ENCODE measurements at places on chromosomes 2 and 18.

GRCh38 chr18:79856119-79857007, 58.6 kb downstream of the KCNG2 start:
- no peak for DNase-seq

DNA sequence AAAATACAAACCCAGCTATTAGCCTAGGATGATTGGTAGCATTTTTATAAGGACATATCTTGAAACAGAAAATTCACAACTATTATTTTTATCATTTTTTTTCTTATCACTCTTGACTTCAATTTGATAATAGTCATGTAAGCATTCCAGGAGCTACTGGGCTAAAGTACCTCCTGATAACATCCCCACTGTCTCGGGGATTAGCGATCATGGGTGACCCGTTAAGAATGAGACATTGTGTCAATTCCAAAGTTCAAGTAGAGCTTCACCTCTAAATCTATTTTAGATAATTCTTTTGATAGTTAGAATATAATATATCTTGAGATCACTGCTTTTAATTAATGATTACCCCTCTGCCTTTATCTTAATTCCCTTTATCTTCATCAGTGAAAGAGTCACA, 1204.5 kb upstream of the CHAC2 start:
- no peak for DNase-seq

- DNase-seq = no peak
These were observed 3.1 kb downstream of the B3GNT7 start for GRCh38 chr2:231398585-231398984.

GRCh38 chr18:50142441-50143120, 52.4 kb downstream of the MYO5B start:
- no peak for DNase-seq

- no peak for DNase-seq
These were observed 111.4 kb downstream of the ANTXR1 start for GRCh38 chr2:69124343-69124742.

DNA sequence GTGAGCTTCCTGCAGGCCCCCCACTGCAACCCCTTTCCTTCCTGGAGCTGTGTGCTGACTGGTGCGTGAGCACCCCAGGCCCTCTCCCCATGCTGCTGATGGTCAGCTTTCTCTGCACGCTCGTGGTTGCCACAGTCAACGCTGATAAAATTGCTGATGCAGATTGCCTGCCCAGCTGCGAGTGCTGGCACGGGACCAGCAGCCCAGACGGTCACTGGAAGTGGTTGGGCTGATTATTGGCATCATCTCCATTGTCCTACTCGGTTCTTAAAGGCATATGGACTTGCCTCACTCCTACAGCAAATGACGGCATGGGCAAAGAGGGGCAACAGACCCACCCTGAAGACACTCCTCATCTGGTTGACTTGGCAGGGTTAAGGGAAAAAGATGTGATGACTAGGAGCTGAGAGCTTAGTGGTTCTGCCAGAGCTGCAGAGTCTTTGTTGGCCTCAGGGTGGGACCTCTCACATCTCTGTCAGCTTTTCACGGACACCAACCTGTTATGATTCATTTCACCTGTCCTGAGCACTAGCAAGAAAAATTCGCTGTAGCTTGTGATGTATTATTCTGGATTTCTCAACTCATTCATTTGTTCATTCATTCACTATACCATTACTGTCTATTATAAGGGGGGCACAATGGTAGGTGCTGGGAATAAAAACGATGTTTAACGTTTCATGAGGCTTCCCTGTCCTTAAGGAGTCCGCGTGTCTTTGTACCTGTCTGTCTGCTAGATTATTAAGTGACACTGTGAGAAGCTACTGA, 38.4 kb downstream of the PAX8 start:
- DNase-seq = peak; percentile 29

GRCh38 chr18:38690626-38691025, 1125.0 kb upstream of the CELF4 start:
- DNase-seq = no peak

GRCh38 chr2:65098741-65099140, 31.2 kb downstream of the RAB1A start:
- no peak for DNase-seq

DNA sequence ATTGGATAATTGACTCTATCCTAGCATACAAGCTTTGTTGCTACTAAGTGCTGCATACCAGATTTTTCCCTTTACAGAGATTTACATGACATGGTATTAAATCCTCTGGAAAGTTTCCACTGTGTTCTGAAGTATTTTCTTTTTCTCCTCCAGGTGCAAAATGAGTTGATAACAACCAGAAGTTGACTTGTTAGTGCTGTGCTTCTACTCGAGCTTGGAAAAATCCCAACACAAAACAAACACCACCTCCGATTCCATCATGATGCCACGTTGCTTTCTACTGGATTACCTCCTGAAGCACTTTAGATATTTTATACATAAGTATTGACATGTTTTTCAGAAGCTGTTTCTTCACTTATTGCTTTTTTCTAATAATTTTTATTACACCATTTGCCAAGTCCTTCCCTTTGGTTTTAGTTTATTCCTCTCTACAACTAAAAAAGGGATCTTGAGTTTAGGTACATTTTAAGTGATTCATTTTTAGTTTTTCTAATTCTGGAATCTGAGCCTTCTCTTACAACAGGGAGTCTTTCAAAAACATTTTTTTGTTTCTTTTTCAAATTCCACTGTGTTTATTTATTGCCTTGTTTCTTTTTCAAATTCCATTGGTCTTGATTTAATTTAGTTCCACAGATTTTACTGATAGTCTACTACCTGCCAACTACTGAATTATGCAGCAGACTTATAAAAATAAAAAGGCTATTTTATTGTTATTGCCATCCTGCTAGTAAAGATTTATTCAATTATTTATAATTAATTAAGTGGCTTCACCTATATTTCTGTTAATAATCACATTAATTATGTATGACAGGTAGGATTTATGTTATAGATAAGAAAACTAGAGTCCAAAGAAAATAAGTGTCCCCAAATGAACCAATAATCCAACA, 143.4 kb downstream of the PPP1R1C start:
- no peak for DNase-seq

DNA sequence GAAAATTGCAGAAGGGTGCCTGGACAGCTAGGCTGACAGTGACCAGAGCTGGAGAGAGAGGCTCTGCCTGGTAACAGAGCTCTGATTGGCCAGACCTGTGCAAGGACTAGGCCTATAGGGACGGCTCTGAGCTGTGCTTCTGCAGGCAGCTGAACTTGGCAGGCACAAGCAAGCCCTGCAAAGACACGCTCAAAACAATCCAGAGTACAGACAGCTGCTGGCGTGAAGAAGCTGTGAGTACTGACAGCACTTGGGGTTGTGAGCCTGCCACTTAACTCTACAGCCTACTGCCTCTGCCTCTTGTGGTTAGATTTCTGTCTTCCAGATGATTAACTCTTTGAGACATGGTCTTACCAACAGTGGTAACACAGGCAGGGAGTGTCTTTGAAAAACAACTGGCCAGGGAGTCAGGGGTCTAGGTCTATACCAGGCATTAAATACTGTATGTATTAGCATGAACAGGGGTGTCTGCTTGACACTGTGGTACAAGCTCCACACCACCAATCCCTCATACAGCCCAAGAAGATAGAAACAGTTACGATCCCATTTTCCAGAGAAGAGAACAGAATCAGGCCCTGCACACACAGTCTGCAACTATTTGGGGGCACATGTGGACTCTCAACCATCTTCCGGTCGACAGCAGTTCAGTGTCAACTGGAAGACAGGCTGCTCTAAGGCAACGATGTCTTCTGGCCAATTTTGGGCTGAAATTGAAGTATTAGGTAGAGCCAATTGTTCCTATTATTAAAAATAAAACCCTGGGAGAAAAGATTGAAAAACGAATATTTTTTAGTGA, 568.4 kb downstream of the TNS1 start:
- DNase-seq = peak; percentile 43

- no peak for DNase-seq
These were observed 45.0 kb upstream of the CYTIP start for GRCh38 chr2:157488877-157489276.

DNA sequence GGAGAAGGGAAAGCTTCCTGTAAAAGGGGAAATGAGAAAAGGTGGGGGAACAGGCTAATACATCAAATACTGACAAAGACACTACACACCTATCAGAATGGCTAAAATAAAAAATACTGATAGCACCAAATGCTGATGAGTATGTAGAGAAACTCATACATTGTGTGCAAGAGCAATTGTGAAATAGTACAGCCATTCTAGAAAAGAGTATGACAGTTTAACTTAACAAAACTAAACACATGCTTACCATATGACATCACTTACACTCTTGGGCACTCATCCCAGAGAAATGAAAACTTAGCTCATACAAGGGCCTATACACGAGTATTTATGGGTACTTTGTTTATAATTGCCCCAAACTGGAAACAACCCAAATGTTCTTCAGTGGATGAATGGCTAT, 53.4 kb downstream of the ZNF638 start:
- DNase-seq = no peak

- DNase-seq = no peak
These were observed 6.3 kb downstream of the SNORC start for GRCh38 chr2:232876161-232876977.

GRCh38 chr2:164504253-164504652, 117.0 kb downstream of the GRB14 start:
- DNase-seq = no peak

DNA sequence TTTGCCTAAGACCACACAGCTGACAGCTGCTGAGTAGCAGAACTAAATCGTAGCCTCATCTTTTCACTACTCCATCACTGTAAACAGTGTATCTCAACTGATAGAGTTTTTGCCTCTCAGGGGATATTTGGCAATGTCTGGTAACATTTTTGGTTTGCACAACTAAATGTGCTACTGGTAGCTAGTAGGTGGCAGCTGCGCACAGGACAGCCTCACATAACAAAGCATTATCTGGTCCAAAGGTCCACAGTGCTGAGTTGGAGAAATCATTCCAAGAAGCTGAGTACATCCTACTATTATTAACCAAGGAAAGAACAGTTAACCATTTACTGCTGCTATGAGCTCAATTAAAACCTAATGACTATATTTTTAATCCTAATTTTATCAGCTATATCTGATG, 6.1 kb upstream of the CCDC102B start:
- DNase-seq = no peak

DNA sequence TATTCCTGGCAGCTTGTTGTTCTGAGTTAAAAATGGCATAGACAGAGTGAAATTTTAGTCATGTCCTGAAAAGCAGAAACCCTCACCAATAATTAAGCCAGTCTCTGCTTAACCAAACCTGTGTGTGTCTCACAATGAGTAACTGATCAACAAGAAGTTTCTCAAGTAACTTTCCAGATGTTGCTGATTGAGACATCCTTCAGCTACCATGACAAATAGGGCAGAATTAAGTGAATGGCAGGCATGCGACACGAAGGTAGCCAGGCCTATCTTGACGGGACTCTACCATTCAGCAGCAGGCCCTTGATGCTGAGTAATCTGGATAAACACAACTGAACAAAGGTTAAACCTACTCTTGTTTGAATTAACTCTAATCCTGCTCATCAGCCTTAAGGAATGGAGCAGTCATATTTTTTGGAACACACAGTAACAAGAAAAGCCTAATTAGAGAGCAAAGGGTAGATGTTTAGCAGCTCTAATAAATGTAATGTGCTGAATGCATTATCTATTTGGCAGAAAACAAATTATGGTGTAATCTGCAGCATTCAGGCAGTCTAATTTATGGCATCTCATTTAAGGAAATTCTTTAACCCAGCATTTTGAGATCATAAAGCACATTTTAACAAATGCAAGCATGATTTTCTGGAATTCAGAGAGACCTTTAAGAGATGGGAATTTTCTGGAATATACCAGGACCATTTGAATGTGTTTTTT, 159.5 kb upstream of the EPHA4 start:
- no peak for DNase-seq

DNA sequence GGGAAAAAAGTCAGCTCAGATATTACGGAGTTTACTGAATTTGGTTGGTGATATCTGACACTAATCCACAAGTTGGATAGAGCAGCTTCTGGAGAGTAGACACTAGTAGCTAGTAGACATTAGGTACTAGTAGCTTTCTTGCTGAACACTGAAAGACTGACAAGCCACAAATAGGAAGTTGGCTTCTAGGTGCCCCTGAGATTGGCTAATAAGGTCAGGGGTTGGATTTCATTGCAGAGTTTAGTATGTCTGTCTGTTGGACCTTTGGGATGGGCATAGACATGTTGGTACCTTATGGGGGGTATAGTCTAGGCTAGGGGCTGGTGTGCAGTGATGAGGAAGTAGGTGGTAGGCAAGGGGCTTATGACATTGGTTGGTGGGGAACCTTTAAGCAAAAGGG, 164.9 kb upstream of the LRRTM1 start:
- no peak for DNase-seq

DNA sequence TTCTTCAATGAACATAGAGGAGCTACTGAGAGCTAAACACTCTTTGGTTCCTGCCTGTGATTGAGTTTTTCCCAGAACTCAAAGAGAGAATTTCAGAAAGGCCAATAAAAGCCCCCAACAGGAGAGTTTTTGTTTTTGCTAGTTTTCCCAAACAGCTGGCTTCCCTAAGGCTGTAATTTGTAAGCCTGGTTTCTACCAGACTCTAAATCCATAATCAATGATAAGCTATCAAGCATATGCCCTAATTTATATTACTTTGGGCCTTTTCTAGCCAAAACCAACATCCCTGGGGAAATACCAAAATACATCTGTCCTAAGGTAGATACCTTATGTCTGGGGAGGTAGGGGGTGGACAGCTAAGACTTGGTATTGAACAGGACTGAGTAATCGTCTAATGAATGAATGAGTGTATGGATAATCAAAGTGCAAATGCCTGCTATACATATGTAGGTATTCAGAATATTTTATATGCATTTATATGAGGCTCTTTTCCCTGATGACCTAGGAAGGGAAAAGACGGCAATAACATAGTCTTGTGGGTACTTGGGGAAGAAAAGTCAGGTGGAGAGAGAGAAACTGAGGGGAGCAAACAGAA, 26.0 kb upstream of the APOB start:
- DNase-seq = no peak

DNA sequence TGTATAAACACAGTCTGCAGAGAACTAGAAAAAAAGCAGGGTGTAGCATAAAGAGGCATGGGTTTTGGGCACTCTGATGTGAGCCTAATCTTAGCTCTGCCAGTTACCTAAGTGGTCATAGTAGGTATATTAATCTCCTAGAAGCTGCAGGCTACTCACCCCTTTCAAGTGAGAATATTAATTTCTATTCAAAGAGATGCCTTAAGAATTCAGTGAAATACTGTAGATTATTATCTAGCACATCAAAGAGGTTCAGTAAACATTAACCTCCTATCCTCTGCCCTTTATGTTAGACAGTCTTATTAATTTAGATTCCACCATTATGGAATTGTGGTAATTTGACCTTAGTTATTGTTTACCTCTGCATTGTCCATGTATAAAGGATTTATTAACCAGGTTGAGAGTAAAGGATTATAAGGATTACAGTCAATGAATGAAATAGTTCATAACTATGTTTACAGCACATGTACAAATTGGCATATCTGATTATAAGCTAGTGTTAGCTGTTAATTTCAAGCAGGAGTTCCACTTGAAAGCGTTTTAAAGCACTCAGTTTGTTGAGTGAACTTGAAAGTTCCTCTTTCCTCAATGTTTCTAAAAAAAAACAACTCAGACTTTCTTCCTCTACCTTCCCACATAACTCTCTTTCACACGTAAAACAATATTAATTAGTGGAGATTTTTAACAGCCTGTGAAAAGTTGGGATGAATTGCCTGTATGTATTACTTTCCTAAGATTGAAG, 150.6 kb upstream of the EPC2 start:
- no peak for DNase-seq

All from amygdala (tissue), 56 donors.